Kidney capillary endothelial cell (primary cell): ENCODE measurements at places on chromosomes 1 and 21.

DNA sequence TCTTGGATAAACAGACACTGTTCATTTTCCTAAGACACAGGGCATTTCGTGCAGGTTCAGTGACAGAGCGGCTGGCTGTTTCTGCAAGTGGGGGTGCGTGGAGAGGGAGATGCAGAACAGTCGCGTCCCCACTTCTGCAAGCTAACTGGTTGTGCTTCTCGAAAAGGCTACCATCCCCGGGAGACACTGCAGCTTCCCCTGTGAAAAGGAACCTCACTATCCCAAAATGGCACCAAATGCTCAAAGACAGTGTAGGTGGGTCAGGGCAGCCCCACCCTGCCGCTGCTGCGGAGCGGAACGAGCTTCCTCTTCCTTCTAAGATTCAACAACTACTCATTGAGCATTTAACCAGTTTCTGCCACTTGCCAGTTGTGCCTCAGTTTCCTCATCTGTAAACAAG is 19.2 kb upstream of the BACE2 start:
- DNase-seq, result no peak

GRCh38 chr1:67777016-67777415 is 56.3 kb downstream of the GNG12 start:
- no peak for DNase-seq

DNA sequence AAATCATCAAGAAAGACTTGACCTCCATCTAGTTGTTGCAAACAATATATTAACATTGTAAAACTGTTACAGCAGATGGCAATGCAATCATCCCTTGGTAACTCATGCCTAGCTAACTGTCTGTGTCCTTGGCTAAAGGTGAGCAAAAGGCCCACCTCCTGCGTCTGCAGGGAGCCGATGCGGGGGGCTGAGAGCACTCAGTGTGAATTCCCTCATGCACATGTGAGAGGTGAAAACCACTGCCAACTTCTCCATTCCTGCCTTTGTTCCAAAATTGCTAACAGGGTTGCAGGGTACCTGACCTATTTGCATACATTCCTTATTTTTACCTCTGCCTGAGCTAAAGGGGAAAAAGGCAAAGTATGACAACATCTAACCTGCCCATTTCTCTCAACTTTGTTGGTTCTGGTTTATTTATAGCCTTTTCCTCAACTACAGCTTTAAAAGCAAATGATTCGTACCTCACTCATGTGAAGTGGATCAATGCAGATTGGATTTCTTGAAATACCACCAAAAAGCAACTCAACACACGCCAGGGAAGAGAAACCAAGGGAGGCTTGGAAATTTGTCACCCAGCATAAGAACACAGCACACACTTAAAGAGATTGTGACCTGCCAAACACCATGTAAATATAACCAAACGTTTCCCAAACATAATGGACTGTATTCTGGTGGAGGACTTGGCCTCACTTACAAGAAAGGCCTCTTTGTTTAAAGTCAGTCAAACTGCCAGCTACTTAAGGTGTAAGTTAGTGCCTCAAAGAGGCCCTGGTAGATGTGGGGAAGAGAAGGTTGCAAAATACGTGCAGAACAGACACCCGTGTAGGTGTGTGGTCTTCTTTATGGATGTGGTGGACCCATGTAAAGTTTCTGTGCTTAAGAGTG is 651.0 kb downstream of the SMYD3 start:
- no peak for DNase-seq

- no peak for DNase-seq
Measured at GRCh38 chr1:45535988-45536766, 14.4 kb upstream of the AKR1A1 start.

DNA sequence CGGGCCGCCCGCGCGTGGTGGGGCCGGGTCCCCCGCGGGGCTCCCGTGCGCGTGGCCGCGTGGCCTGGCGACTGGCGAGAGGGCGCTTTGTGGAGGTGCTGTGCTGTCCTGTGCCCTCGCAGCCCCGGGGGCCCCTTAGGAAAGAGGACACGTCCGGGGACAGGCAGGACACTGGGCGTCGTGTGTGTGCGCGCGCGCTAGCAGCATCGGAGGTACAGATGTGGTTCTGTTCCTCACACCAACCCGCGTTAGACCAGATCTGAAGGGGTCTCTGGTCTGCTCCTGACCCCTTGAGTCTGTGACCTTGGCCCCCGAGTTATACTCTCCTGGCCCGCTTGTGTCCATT is 489 bp downstream of the ACTN2 start:
- no peak for DNase-seq

DNA sequence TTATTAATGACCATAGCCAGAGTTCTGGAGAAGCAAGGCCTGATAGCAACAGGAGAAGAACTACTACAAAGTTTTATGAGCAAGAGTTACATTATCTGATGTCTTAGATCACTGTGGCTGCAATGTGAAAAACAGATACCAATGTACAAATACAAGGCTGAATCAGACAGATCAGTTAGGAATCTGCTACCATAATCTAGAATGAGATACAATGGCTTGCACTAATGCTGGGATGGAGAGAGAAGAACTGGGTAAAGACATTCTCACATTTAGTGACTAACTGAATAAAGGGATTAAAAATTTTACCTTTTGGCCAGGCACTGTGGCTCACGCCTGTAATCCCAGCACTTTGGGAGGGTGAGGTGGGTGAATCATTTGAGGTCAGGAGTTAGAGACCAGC is 41.3 kb downstream of the ARID4B start:
- no peak for DNase-seq

GRCh38 chr21:38077569-38077968 is 161.3 kb upstream of the KCNJ6 start:
- DNase-seq, result no peak

DNA sequence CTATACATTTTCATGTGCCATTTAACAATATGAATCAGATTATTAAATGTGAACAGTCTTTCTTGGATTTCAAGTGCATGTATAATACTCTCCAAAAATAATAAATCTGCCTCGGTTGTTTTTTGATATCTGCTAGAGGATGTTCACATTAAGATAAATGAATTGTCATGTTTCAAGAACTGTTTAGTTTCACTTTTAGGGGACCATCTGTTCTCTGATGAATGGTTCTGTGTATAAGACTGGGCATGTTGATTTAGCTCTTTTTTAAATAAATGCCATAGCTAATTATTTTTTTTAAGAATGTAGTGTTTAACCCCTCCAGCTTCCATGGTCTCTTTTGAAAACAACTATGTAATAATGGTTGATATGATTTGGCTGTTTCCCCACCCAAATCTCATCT is 1245.1 kb upstream of the ADGRL4 start:
- DNase-seq, result no peak

DNA sequence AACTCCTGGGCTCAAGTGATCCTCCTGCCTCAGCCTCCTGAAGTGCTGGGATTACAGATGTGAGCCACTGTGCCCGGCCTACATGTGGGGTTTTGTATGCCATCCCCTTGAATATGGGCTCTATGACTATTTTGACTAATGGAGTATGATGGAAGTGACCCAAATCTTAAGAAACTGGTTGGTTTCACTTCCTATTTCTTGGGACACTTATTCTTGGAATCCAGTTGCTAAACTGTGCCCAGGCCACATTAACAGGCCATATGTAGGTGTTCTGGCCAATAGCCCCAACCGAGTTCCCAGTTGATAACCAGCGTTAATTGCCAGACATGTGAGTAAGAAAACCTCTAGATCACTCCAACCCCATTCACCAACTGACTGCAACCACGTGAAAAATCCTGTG is 36.3 kb upstream of the CLIC4 start:
- no peak for DNase-seq

DNA sequence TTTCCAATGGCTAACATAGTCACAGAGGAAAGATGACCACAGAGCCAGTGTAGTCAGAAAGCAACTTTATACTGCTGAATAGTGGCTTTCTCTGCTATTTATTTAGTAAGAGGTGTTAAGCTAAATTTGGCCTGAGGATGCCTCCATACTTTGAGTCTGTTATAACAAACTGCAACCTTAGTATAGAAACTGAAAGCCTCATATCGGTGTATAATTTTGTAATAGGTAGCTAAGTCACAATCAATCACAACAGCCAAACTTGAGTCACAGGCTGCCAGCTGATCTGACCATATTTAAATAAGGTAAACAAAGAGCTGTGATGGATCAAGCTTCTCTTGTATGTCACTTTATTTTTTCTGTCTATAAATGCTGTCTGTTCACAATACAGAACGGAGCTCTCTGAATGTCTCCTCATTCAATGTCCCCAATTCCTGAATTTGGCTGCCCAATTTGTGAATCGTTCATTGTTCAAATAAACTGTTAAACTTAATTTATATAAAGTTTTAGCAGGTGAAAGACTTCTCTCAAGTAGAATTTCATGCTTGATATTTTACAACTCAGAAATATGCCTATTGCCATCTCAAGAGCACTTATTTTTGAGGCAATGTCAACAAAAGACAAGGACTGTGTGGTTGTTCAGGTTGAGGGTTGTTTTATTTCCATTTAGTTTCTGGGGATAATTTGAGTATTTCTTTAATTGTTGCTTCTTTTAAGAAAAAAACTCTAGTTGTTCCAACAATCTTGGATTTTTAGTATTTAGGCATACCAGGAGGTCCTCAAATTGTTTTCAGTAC is 339.7 kb upstream of the B3GALT2 start:
- no peak for DNase-seq

- no peak for DNase-seq
Measured at GRCh38 chr1:71222668-71223067, 141.8 kb upstream of the ZRANB2 start.

DNA sequence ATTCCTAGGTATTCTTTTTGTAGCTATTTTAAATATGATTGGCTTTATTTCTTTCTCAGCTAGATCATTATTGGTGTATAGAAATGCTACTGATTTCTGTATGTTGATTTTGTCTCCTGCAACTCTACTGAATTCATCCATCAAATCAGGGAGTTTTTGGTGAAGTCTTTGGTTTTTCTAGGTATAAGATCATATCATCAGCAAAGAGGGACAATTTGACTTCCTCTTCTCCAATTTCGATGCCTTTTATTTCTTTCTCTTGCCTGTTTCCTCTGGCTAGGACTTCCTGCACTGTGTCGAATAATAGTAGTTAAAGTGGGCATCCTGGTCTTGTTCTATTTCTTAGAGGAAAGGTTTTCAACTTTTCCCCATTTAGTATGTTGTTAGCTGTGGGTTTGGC is 27.5 kb upstream of the PRKACB start:
- DNase-seq, result no peak

DNA sequence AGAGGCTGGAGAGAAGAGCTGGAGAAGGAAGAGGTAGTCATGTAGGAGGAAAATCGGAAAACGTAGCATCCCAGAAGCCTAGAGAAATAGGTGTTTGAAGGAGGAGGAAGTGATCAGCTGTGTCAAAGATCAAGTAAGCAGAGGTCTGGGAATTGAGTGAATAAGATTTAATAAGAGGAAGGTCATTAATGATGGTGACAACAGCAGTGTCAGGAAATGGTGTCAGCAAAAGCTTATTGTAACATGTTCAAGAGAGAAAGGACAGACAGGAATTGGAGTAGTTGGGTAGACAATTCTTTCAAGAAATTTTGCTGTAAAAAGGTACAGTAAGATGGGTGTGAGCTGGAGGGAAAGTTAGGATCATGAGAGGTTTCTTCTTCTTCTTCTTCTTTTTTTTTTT is 41.6 kb upstream of the SLC6A9 start:
- DNase-seq, result no peak

GRCh38 chr1:171329251-171329650 is 15.3 kb downstream of the FMO4 start:
- no peak for DNase-seq

GRCh38 chr1:22654692-22655091 is 1.7 kb downstream of the C1QB start:
- no peak for DNase-seq

GRCh38 chr1:226185141-226186036 is 1.2 kb downstream of the ACBD3 start:
- DNase-seq, result peak; percentile 11

GRCh38 chr1:28668191-28668955 is at the start of gene GMEB1:
Gene GMEB1 (plus strand): TSS chr1:28668784. CDS start chr1:28683613, 14,829 bp downstream.
- DNase-seq, result peak; percentile 79

DNA sequence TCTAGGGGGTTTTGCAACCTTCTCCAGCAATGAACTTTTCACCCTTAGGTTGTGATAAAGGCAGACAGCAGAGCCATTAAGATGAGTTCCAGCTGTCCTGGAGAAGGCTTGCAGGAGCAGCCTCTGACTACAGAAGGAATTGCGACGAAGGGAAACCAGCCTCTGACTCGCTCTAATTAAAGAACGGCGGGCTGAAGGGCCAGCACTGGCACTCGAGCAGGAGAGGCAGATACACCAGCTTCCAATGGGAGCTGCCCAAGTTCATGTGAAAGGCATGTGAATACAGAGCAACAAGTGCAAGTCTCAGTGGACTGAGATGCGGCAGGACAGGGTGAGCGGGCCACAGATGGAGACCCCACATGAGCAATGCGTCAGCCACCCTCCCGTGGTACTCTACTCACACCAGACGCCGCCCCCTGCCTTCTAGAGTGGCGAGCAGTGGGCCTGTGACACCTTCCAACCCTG is 15.7 kb downstream of the RCC2 start:
- no peak for DNase-seq

- no peak for DNase-seq
Measured at GRCh38 chr1:161285113-161285512, 24.7 kb downstream of the MPZ start.

GRCh38 chr1:223177681-223178080 is 34.6 kb upstream of the TLR5 start:
- DNase-seq, result no peak

- no peak for DNase-seq
Measured at GRCh38 chr1:184387069-184387475, 243 bp downstream of the C1orf21 start.

GRCh38 chr1:110554871-110555801 is 36.2 kb upstream of the KCNA10 start:
- peak; percentile 10 for DNase-seq

GRCh38 chr1:184143449-184143848 is 91.9 kb downstream of the TSEN15 start:
- DNase-seq, result no peak

- no peak for DNase-seq
Measured at GRCh38 chr1:12810691-12811408, 19.7 kb downstream of the PRAMEF1 start.

DNA sequence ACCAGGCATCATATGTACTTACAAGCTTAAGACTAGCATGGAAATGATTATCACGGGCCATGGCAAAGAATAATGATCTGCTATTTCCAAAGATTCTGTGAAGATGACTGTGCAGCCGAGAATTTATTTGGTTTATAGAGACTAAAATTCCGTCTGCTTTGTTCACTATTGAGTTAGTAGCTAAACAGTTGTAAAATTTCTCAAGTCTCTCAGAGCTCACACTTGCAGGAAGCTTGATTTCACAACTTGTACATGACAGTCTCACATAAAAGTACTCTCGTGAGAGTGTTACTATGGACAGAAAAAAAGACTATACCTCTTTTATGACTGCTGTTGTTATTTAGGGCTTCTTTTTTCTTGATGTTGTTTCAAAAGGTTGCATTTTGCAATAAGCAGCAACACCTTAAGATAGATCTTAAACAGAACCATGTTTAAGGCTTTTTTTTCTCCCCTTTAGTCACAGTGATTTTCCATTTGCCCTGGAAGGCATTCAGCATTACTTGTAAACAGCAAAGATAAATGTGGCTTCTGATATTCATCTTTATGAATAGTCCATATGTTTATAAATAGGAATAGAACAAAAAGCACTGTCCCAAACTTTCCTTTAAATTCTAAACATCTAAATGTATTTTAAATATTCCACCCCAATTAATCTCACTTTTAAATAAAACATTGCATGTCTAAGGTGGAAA is 24.8 kb downstream of the ST6GALNAC5 start:
- DNase-seq, result no peak
